ENCODE measurements at places on chromosomes 3 and 15.

GRCh38 chr3:54188176-54188791, 65.9 kb downstream of the CACNA2D3 start:
- peak; percentile 57 for DNase-seq

- no peak for DNase-seq
Measured at GRCh38 chr3:72848703-72849081, 447 bp upstream of the SHQ1 start.

GRCh38 chr15:29937956-29938355, 115.7 kb upstream of the TJP1 start:
- DNase-seq = peak; percentile 55

DNA sequence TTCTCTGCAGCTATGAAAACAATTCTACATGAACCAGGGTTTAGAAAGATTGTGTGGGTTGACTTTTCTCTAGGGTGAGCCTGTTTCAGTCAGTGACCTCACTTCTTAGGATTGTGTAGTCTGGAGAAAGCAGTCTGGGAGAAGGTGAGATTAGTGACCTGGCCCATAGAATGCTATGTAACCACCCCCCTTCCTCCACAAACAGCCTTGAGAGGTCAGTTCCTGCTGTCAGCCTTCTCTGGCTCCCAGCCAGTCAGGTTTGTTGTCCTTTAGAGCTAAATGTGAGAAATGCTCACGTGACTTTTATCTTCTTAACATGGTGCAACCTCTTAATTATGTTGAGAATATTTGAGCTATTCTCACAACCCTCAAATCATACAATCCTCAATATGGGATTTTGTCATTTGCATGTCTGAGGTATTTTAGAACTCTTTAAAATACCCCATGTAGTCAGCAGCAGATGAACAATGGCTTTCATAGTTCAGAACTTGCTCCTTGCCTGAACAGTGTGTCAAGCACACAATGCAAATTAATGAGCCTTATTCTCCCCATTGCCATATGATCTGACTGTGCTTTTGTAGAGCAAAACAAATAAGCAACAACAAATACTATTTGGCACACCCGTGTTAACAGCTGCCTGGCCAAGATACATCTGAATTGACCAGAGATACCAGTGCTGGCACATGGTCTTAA, 311.6 kb downstream of the CNTN6 start:
- peak; percentile 43 for DNase-seq

DNA sequence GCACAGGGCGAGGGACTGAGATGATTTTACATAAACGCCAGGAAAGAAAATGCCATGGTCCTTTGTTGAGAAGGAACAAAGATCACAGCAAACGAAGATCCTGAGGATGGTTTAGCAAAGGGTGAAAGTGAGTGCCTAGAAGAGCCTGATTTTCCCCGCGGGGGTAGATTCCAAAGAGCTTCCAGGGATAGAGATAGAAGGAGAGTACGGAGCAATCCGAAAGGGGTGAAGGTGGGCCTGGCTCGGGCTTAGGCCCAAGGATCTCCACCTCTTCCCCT, 977 bp downstream of the CDC25A start:
- no peak for DNase-seq

- no peak for DNase-seq
Measured at GRCh38 chr15:89885611-89886010, 8.2 kb downstream of the AP3S2 start.

DNA sequence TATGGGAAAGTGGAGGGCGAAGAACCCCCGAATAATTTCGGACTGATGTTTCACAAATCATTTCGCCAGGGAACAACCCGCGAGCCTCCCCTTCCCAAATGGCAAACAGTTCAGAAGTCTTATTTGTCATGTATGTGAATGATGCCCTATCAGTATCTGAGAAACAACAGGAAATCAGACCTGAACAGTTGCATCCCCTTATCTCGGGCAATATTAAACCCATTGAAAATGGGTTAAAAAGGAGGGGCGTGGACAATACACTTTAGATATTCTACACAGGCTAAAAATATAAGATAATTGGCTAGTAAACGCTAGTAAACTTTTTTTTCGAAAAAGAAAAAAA, 1003.3 kb upstream of the NR2F2 start:
- no peak for DNase-seq

DNA sequence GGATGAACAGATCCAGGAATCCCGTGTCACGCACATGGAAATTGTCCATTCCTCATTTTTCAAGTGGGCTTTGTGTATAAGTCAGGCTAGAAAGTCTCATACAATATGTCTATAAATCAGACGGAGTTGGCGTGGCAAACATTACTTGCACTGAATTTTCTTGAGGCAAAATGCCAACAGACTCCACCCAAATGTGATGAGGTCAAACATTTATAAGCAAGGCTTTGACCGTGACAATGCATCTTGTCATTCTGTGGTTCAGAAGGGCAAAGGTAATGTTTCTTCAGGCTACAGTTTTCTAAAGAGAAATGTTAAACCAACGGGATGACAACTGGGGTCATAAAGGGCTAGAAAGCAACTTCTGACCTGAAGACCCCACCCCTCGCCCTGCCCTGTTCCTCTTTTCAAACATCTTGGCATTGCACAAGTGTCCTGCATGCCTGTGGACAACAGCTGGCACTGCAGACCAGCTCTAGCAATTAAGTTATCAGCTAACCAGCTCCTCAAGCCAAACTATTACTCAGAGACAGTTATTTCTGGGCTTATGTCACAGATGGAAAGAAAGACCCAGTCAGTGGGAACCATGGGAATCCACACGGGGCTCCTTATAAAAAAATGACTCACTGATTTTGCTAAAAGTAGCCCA, 36.5 kb upstream of the SPTBN5 start:
- DNase-seq = peak; percentile 93

DNA sequence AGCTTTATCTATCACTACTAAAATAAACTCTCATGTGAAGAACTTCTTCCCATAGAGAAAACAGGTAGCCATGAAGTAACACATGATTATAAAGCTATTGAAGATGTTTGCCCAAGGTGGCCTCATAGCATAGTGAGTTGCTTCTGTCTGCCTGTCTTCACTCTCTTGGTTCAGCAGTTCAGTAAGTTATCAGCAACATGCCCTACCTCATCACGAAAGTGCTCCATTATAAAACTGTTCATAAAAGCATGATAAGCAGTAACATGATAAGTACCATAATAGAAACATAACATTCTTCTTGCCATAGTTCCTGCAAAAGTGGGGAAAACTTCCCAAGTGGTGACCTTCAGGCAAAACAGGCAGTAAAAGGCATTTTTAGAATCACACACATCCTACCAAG, 45.6 kb downstream of the MRPL3 start:
- DNase-seq = no peak

- peak; percentile 8 for DNase-seq
Measured at GRCh38 chr3:32240159-32240545, 1.7 kb downstream of the CMTM8 start.

GRCh38 chr3:109050591-109051167, 67.3 kb downstream of the MORC1 start:
- DNase-seq = peak; percentile 1

GRCh38 chr15:73030122-73030679, 22.1 kb upstream of the NEO1 start:
- no peak for DNase-seq

GRCh38 chr15:75123395-75123794, 78.3 kb upstream of the C15orf39 start:
- DNase-seq = peak; percentile 90

GRCh38 chr3:85539232-85539631, 580.4 kb downstream of the CADM2 start:
- no peak for DNase-seq

DNA sequence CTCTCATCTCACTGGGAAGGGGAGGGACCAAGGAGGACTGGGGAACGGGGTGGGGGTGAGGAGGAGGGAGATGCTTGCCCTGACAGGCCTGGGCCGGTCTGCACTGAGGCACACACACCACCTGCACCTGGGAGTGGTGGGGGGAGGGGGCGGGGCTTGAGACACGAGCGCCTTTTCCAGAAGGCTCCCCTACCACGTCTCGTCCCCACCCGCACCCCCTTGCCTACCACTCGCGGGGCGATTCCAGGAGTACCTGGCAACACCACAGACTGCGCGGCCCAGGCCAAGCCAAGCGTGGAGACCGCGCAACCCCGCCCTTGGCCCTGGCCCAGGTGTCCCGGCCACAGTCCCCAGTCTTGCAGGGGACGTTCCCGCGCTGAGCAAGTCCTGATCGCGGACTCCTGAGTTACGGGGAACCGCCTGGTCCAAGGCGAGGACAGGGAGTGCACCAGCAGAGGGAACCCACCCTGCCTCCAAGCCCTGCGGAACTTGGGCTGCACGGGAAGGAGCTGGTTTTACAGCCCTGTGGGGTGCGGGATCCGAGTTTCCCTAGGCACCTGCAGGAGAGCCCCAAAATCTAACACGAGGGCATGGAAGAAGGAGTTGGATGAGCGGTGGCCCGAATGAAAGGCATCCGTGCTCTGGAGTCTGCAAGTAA, 68.1 kb upstream of the SH3GL3 start:
- no peak for DNase-seq

- DNase-seq = no peak
Measured at GRCh38 chr3:104133630-104134029, 1233.1 kb upstream of the ALCAM start.

GRCh38 chr15:31255732-31256377, 70.8 kb upstream of the KLF13 start:
- DNase-seq = no peak

DNA sequence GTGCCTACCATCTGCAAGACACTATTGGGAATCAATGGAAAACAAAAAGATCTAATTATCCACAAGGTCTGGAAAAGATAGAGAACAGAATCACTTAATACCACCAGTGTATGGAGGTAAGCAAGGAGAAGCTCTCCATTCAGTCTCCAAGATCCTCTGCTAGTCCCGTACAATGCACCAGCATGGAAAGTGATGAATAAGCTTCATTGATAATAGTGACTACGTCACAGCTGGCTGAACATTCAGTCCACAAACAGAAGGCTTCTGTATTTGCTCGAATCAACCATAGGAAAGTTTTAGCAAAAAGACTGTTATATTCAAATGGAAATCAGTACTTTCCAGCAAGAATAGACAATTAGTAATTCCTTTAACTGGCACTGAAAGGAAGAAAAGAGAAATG, 42.9 kb downstream of the IGSF11 start:
- DNase-seq = no peak

DNA sequence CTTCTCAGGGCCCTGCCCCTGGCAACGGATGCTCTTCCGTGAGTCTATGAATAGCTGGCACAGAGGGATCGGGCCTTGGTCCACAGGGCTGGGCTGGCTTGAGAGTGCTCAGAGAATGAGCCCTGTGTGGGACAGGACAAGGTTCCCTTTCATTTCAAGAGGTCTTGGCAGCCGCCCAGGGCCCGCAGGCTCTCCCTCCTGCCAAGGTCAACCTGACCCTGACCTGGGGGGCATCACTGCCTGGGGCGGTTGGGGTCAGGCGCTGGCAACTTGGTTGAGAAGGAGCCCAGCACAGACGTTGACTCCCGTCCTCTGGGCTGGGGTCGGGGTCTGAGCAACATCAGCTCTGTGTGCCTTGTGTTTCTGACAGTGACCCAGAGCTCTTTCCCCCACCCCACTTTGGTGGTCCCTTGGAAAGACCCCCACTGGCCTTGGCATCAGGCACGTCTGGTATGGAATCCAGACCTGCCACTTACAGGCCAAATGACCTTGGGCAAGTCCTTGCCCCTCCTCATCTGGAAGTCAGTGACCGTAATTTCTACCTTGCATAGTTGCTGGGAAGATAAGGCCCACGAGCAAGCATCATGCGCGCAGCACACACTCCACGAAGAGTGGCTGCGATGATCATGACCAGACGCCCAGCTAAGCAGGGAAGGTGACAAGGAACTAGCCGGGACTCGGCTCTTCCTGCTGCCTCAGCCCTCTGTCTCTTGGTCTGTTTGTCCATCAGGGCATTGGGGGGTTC, 36.4 kb downstream of the EPHB3 start:
- DNase-seq = no peak

DNA sequence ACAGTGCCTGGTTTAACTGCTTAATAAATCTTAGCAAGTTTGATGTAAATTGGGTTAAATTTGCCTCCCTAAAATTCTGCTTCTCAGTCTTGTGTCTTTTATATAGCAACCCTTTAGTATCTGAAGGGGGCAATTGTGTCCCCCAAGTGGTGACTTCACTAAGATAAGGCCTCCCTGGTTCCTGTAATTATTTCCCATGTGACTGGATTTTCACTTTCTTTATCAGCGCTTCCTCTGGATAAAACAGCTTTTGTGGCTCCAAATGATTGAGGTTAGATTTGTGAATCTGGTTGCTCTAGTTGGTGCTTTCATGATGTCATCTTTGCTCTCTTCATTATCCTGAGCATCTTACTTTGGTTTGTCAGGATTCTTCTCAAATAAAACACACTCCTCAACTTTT, 334.3 kb upstream of the CTDSPL start:
- DNase-seq = no peak

DNA sequence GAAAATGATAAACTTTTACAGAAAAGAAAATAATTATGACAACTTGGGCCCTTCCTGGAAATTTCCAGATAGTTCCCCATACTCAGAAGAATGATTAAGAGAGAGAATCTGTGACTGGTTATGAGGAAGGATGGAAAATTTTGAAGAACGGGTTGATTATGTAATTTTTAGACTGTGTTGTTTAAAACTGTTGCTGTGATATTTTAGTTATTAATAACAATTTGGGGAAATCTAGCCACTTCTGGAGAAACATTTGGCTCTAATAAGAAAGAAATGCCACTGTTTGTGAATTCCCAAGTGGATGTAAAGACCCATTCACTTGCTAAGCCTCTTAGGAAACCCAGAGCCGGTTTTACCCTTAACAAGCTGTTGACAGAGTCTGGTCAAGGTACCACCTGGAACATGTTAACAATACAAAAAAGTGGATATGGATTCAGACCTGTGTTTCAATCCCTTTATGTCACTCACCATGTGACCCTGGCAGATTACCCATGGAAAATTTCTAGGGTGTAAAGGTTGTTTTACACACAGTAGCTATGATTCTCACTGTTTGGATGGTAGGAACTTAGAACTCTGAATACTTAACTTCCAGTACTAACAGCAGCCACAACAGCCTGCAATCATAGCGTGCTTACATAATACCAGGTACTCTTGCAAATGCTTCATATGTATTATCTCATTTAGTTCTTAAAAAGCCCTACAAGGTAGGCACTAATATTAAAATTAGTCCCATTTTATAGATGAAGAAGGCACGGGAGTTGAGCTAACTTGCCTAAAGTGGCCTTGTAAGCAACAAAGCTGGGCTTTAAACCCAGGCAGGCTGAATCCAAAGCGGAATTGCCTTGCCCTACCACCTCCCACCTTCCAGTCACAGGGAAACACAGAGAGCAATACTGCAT, 32.0 kb downstream of the ZBTB38 start:
- DNase-seq = no peak

DNA sequence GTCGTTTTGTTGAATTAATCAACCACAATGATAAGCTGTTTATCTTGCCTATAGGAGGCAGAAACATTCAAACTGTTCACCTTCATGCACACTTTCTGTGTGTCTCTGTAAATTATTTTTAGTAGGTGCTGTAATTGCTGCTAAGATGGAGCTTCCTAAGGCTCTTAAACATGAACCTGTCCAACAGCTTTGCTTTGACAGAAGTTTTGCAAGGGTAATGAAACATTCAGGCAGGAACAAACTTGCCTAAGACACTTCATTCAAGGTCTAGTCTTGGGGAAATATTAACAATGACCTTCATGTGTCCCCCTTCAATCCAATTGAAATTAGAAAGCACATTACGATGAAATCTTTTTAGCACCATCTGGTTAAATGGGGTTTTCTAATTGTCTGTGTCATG, 156.1 kb downstream of the DIPK2A start:
- no peak for DNase-seq

All from fibroblast of skin of scalp (primary cell).